ENCODE measurements at places on chromosomes 13 and 19.

DNA sequence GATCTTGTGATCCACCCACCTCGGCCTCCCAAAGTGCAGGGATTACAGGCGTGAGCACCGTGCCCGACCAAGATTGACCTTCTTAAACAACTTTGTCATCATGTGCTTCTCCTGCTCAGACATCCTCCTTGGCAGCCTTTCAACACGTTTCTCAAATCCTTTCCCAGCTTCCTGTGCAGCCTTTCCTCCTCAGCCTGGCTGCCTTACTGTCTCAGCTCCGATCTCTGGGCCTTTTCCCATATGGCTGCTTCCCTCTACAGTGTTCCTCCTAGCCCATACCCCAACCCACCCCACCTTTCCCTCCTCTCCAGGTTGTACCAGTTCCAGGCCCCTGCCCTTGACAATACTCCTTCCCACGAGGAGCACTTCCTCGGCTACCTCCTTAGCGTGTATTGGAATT lies 7.2 kb downstream of the PHF11 start:
- no peak for DNase-seq

DNA sequence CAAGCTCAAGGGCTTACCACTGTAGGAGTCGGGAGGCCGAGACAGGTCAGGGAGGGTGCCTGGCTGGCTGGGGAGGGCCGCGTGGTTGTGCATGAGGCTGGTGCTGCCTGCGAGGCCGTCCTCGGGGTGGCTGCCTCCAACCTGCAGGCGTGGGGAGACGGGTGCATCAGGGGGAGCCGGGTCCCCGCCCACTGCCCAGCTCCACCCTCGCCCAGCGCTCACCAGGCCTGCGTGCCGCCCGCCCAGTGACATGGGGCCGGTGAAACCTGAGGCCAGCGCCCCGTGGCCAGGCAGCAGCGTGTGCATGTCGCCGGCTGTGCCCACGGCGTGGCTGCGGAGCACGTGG lies 13.8 kb upstream of the UQCR11 start:
- DNase-seq = no peak

- no peak for DNase-seq
These were observed 7.6 kb upstream of the HIPK4 start for GRCh38 chr19:40397568-40397906.

GRCh38 chr19:47353307-47353712 lies 4.2 kb downstream of the DHX34 start:
- no peak for DNase-seq

GRCh38 chr13:99624936-99625540 lies 123.8 kb downstream of the TM9SF2 start:
- no peak for DNase-seq

DNA sequence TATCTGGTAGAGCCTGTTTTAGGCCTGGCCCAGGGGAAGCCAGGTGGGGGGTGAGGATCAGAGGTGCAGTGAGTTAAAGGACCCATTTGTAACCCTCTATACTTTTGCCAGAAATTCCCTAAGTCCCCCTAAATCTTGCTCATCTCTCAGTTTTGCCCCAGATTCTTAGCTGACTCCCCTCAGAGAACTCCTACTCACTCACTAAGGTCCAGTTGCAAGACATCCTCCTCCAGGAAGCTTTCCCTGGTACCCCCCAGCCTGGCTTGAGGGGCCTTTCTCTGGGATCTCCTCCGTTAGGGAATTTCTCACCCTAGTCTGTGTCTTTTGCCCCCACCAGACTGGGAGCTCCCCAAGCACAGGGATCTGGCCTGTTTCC lies 1.9 kb downstream of the TSKS start:
- DNase-seq = no peak

DNA sequence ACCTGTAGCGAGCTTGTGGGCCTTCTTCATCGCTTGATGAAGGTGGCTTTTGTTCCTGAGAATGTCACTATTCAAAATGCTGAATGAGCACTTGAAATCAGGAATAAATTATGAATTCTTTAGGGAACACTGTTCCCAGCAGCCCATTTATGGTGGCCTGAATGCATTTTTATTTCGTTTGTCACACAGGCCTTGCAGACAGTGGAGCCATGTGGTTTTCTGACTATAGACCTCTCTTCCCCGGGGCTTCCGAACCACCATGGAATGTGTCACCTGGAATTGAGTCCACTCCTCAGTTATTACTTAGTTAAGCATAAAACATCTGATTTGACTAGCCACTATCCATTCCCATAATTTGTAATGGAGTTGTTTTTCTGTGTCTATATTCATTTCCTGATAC lies 396.9 kb downstream of the IRS2 start:
- no peak for DNase-seq

DNA sequence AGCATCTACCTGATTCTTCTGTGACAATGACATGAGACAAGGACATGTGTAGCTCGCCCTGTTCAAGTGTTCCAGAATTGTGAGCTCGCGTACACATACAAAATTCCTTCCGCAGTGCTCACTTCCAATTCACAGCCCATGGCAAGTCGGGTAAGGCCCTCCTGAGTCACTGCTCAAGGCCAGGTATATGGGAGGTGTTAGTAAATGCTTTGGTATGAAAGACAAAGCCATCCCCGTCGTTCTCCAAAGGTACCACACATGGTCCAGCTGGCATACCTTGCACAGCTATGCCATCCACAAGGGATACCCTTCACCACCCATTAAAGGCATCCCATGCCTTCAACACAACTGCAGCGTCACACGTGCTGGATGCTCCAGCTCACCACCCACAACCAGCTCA lies 4.4 kb upstream of the ELL start:
- no peak for DNase-seq

DNA sequence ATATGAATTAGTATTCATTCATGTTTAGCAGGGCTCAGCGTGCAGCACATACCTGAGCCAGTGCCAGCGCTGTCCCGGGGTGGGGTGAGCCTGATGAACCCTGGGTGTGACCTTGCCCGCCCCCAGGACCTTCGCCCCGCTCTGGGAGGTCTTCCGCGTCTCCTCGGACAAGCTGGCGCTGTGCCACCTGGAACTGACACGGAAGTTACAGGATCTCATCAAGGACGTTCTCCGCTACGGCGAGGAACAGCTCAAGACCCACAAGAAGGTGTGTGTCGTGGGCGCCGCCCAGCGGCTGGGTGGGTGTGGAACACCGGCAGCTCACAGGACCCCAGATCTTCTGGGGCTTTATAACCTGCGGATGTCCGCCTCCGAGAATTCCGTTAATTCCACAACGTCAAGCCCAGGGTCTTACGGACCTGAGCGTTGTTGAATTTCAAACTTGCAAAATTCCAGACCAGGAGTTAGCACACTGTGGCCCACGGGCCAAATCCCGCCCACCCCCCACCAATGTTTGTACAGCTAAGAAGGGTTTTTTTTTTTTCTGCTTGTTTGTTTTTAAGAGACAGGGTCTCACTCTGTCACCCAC lies 15.4 kb downstream of the FCHO1 start:
- DNase-seq = no peak

DNA sequence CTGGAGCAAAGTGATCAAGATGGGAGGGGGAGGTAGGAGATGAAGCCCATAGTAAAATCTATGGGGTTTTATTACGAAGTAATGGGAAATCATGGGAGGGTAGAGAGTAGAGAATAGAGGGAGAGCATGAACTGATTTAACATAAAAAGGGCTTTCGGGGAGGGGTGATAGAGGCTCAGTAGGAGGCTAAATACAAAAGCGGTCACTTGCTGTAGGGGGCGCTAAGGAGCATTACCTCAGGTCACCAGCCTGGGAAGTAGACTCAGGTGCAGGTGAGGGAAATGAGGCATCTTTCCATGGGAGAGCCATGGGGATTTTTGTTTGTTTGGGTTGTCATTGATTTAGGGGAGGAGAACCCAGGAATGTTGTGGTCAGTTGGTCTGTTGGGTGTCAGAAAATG lies 14.1 kb downstream of the KRTDAP start:
- DNase-seq = peak; percentile 64

- DNase-seq = no peak
These were observed 178.8 kb downstream of the KATNAL1 start for GRCh38 chr13:30128591-30128990.

All from stimulated activated CD8-positive, alpha-beta memory T cell treated with anti-CD3 and anti-CD28 coated beads, Interleukin-4, amount 100 ng/mL, for 48 hours (primary cell).